ENCODE measurements at places on chromosomes 6 and 20. TPM values are rescaled to one million over a fixed set of nuclear protein-coding genes. Genes with fewer than 3 reads are reported as not detected.

GRCh38 chr20:982754-983153 lies 19.4 kb downstream of the RSPO4 start:
- no peak for DNase-seq

GRCh38 chr6:16446273-16446672 lies 207.9 kb downstream of the GMPR start:
- no peak for DNase-seq

- DNase-seq: no peak
Observed at GRCh38 chr6:143050509-143050908, 10.2 kb upstream of the AIG1 start.

GRCh38 chr6:157669747-157670216 lies 153.3 kb upstream of the SNX9 start:
- DNase-seq: peak; percentile 75

DNA sequence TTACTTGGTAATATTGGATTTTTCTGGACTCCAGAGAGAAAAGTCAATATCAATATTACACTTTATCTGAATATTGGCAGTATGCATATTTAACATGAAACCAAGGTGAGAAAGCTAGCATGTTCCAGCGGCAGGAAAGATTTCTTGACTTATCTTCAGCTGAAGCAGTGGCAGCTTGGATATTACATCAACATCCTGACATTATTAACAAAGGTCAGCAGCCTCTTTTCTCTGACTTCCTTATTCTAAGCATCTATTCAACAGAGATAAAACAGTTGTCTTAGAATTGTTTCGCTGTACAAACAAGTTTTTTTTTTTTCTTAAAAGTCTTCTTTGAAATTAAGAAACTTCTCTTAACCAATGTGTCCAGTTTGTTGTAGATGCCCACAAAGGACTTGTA lies 11.8 kb downstream of the DCBLD1 start:
- DNase-seq: no peak

- no peak for DNase-seq
Observed at GRCh38 chr6:7101290-7101689, 6.5 kb upstream of the RREB1 start.

DNA sequence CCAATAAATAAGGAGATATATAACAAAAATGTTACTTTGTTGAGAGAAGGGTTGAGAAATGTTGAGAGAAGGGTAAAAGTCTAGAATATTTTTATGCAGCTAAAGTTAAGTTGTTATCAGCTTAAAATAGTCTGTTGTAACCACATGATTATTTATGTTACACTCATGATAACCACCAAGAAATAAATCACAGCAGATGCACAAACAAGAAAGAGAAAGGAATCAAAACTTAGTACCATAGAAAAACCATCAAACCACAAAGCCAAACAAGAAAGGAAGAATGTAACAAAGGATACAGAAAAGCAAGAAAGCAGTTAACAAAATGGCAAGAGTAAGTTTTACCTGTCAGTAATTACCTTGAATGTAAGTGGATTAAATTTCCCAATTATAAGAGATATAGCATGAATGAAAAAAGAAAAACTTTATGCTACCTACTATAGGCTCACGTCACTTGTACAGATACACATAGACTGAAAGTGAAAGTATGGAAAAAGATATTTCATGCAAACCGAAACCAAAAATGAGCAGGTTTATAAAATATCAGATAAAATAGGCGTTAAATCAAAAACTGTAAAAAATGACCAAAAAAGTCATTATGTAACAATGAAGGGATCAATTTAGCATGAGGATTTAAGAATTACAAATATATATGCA lies 93.6 kb downstream of the STXBP5 start:
- DNase-seq: no peak

DNA sequence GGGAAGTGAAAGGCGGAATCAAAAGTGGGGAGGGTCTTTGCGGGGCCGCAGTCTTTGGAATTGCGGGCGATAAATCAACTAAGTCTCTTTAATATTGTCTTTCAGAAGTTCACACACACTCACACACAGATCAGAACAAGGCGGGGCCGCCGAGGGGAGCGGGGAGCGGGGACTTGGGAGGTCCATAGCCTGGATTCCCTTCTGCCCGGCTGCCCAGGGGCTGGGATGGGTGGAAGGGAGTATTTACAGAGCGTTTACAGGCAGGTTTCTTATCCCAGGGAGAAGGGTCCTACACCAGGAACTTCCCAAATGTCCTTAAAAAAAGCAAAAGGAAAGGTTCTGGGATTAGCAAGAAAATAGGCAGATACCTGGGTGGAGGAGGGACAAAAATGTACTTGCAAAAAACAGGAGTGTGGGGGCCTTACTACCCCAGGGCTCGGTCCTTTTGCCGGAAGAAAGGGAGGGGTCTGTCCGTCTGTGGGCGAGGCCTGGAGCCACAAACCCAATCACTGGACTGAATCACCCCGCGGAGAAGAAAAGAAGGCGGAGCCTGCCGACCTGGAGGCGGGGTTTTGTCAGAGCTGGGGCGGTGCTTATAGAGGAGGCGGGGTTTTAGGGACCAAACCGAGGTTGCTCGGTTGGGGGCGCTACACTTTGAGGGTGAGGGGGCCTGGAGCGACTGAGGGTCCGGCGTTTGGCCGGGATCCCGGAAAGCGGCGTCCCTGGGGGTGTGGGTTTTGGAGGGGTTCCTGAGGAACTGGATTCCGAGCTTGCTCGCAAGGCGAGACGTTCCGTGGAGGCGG lies 3.2 kb downstream of the PRRT1 start:
- no peak for DNase-seq

GRCh38 chr6:100117680-100118079 lies 123.7 kb upstream of the MCHR2 start:
- DNase-seq: no peak

DNA sequence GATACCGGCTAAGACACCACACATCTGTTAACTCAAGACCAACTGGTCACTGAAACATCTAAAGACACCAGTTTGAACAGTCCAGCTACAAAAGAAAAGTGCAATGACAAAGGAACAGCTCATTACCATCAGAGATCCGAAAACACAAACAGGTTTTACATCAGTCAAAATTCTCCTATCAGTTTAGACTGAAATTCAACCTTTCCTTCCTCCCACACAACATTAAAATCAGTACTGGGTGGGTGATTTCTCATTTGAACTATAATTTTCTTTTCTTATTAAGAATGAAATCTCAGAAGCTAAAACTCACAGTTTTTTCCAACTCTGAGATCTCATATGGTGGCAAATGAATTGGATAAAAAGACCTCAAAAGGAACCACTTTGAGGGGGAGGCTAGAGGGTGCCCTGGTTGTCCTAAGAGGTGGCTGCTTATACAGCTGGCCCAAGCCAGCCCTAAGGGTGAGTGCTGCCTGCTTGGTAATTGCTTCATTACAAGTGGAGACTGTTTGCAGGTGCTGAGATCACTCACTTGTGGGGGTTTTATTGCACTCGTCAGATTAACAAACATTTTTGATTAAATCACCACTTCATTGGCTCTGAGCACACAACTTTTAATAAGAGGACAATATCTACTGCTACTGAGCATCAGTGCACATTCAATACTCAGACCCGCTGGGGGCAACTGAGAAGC lies 4.3 kb downstream of the CCDC167 start:
- no peak for DNase-seq

GRCh38 chr6:16267428-16268263 lies 29.3 kb downstream of the GMPR start:
- DNase-seq: no peak

GRCh38 chr20:39670988-39671387 lies 708.8 kb downstream of the DHX35 start:
- no peak for DNase-seq

GRCh38 chr20:59825944-59826759 lies 107.3 kb downstream of the SYCP2 start:
- no peak for DNase-seq

DNA sequence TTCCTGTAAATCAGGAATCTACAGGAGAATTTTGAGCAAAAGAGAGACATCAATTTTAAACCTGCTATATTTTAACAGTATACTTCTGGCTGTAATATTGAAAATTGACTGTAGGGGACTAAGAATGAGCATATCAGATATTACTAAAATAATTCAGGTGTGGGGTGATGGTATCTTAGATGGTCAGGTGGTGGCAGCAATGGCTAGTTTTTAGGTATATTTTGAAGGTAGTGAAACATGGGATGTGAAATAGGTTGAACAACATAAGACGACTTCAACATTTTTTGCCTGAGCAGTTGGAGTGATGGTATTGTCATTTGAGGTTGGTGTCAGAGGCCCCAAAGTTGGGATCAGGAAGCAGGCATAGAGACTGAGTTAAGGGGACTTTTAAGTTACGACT lies 32.1 kb downstream of the FAM83B start:
- DNase-seq: no peak

GRCh38 chr6:56026455-56027180 lies 151.2 kb upstream of the BMP5 start:
- DNase-seq: no peak

- DNase-seq: no peak
Observed at GRCh38 chr6:115667478-115668026, 393.1 kb downstream of the FRK start.

DNA sequence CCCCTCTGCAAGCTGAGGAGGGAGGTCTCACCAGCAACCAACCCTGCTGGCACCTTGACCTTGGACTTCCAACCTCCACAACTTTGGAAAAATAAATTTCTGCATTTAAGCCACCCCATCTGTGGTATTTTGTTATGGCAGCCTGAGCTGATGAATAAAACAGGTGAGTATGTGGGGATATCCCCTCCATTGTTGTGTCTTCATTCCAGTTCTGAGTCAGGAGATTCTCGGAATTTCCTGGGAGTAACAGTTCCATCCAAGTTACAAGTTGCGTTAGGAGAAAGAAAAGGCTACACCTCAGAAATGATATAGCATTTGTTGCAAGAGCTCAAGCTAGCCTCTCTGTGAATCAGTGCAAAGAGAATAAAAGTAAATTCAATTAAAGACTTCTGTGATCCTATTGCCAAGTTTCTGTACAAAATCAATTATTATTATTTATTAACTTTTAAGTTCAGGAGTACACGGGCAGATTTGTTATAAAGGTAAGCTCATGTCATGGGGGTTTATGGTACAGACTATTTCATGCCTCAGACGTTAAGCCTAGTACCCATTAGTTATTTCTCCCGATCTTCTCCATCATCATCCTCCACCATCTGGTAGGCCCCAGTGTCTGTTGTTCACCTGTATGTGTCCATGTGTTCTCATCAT lies 153.0 kb downstream of the NKAIN2 start:
- DNase-seq: no peak

DNA sequence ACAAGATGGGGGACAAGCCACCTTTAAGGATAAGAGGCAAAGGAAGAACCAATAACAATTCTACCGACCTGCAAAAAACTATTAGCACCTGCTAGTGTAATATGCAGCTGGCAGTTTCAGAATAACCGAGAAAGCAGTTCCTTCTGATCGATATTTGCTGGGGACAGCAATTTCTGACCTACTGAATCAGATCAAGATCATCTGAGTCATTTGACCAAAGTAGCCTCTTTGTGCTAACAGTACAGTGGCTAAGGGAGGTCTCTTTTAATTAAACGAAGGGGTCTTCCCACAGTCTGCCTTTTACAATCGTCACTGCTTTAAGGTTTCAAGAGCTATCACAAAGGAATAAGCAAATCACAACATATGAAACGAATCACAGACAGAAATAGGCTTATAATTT lies 318.9 kb downstream of the BTBD9 start:
- DNase-seq: no peak

- no peak for DNase-seq
Observed at GRCh38 chr6:25685251-25685650, 33.2 kb downstream of the SCGN start.

DNA sequence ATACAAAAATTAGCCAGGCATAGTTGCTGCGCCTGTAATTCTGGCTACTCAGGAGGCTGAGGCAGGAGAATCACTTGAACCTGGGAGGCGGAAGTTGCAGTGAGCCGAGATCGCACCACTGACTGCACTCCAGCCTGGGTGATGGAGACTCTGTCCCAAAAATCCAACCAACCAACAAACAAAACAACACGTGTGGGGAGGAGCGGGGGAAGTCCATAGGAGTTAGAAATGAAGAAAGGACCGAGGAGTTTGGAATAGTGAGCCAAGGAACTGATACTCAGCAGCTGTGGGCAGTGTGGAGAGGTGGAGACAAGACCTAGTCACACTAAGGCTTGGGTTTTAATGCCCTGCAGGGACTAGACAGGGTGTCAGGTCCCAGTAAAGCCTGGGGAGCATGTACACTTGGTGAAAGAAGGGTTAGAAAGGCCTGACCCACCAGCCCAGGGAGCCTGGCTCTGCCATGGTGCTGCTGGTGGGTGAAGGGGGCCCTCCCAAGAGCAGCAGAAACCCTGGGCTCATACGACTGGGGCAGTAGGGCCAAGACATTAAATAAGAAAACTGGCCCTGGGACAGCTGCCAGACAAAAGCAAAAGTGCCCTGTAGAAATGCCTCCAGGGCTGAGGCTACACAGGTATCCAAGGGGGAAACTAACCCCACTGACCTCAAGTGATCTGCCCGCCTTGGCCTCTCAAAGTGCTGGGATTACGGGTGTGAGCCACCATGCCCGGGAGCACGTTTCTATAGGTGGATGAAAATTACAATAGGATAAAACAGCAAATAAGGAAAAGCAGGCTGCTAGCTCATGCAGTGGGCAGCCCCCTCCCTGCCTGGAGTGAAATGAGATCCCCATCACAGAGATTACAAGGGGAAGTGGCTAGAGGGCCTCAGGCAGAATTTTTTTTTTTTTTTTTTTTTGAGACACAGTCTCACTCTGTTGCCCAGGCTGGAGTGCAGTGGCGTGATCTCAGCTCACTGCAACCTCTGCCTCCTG lies 58.0 kb downstream of the MYH7B start:
- DNase-seq: no peak

DNA sequence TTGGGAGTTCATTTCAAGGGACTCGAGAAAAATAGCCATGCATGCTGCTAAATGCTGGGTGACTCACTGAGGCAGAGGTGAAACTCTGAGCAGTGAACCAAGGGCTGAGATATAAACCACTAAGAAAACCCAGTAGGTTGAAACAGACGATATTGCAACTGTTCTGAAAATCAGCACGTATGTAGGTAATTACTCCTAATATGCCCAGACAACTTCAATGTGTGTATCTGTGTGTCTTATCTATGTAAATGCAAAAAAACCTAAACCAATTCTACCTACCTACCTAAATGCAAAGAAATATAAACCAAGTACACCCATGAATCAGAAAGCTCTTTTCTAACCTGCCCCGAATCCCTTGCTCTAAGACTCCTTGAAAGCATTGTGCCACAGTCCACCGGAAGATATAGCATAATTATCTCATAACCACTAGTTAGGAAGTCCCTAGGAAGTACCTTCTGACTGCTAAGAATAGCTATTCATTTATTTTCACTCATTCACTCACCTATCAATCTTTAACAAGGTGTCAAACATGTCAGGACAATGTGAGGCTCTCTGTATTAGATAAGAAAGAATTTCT lies 458.7 kb upstream of the RUNX2 start:
- DNase-seq: no peak

The CFAP206 gene
- 4.2 TPM for polyA plus RNA-seq

The KHDRBS2 gene
- 9.3 TPM for polyA plus RNA-seq

The HSPA1L gene
- 2.9 TPM for polyA plus RNA-seq

The ZSWIM3 gene
- polyA plus RNA-seq: 5.9 TPM

The EYS gene
- 0.58 TPM for polyA plus RNA-seq

The MEP1A gene
- 0.28 TPM for polyA plus RNA-seq

The SUPT3H gene
- polyA plus RNA-seq: 25.1 TPM

The BPIFB4 gene
- not detected for polyA plus RNA-seq

The ARMC12 gene
- polyA plus RNA-seq: 0.73 TPM

The C6orf163 gene
- 6.3 TPM for polyA plus RNA-seq

The SLC32A1 gene
- polyA plus RNA-seq: not detected
